ENCODE measurements at places on chromosomes 5 and 9.

- ATAC-seq, result no peak
Observed at GRCh38 chr9:109769250-109769649, 10.7 kb upstream of the PALM2AKAP2 start.

GRCh38 chr9:88767504-88767790, 223.8 kb upstream of the S1PR3 start:
- no peak for ATAC-seq

- ATAC-seq, result no peak
Observed at GRCh38 chr5:86129009-86129408, 488.7 kb upstream of the COX7C start.

DNA sequence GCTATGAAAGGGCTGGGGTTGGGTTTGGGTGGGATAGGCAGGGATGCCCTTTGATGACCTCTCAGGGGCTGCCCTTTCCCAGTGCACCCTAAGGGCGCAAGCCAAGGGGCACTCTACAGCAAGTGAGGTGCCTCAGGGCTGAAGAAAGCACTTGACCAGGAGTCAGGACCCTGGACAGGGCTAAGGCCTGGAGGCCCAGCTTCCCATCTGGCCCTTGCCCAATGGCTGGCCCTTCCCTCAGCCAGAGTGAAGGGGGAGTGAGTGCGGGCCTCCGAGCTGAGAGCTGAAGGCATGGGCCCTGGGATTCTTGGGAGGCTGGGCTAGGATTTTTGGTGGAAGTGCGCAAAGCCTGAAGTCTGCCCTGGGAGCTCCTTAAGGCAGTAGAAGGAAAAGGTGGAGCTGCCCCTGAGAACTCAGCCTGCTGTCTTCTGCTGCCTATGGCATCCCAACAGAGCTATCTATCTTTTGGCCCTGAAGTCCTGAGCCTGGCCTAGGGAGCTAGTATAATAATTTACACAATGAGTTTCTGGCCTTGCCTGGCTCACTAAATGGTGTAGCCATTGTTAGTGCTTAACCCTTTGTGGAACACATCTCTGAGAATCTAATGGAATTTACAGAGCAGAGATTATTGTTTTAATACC, 16.4 kb downstream of the JADE2 start:
- ATAC-seq, result no peak

DNA sequence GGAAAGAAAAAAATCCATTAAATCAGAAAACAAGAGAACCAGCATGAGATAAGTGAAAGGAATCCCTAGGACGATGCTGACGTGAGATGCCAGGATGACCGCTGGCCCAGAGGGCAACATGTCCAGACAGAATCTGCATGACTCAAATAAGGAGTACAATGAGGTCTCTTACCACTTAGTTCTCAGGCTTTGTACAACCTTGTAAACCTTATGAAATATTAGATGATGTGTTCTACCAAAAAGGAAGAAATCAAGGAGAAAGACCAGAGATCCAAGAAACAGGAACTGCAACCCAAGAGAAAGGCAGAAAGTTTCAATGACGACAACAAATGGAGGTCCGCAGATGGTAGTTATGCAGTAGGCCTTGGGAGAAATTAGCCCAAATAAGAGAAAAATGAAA, 2.8 kb upstream of the GPR150 start:
- peak; percentile 53 for ATAC-seq

DNA sequence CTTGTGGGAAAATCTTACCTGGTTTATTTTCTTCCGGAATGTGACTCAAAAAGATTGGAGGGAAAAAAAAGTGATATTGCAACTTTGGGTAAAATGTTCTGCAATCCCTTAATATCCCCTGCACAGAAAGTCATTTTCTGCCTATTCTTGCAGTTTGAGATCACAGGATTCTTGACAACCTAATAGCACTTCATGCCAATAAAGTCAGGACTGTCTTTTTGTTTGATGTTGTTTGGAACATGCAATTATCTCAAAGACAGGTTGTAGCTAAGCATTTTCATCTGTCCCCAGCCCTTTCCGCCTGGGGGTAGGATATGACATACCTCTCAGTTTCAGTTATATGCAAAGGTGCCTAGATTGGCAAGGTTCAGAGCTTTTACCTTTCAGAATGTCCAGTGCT, 63.9 kb downstream of the ALDH1A1 start:
- ATAC-seq, result no peak

DNA sequence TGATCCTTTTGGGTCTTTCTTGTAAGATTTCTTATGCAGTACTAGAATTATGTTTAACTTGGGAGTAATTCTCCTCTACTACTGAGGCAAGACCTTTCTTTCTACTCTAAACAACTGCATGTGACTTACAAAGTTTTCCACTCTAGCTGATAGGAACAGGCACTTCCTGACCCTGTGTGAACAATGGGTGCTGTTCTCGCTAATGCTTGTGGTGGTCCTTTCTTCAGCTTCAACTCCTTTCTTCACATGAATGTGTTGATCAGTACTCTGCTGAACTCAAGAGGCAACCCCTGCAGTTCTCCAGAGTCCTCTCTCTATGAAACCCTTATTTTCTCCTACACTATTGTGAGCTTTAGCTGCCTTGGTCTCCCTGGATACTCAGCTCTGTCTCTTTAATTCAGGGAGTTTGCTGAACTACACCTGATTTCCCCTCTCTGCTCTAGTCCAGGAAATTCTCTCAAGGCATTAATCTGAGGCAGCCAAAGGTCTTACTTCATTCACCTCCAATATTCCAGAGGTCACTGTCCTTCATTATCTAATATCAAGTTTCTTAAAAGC, 484.6 kb upstream of the PIK3R1 start:
- no peak for ATAC-seq

DNA sequence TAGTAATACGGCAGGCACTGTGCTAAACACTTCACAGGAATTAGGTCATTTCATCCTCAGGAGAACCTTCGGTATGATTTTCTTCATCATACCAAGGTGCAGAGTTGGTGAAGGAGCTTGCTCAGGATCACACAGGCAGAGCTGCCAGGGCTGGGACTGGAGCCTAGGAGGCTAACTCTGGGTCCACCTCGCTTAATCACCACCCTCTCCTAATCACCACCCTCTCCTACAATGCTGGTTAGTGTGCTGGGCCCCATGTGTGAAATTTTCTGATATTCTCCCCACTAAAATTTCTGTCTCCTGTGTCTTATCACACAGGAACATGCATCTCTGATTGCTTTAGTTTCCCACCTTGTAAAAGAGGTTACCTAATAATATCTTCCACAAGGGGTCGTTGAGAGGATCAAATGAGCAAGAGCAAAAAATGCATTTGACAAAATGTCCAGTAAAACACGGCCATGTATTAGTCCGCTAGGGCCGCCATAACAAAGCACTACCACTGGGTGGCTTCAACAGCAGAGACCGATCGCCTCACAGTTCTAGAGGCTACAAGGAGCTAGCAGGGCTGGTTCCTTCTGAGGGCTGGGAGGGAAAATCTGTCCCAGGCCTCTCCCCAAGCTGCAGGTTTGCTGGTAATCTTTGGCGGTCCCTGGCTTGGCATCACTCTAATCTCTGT, 128.2 kb upstream of the NFIB start:
- ATAC-seq, result no peak

- ATAC-seq, result no peak
Observed at GRCh38 chr5:19616701-19617215, 371.2 kb downstream of the CDH18 start.

DNA sequence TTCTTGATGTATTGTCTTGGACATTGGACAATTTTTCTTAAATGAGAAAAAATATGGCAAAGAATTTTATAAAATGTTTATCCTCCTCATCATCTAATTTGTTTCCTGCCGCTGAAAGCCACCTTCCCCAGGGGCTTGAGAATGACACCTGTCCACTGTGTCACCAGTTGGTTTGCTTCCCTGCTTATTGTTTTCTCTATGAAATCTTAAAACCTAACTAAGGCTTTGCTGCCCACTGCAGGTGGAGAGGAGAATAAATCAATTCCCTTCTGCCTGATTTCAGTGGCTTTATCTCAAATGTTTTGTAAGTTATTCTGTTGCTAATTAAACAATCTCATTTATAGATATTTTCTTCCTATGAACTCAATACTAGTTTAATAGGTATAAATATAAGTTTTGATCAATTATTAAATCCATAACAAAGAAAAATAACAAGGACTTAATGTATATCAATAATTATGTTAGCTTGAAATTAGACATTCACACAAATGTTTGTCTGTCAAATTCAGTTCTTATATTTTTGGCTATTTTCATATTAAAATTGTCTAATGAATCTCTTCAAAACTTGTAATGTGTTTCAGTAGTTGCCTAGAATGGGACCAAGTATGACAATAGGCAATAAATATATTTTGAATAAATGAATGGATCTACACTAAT, 822.5 kb downstream of the PTPRD start:
- ATAC-seq, result no peak

DNA sequence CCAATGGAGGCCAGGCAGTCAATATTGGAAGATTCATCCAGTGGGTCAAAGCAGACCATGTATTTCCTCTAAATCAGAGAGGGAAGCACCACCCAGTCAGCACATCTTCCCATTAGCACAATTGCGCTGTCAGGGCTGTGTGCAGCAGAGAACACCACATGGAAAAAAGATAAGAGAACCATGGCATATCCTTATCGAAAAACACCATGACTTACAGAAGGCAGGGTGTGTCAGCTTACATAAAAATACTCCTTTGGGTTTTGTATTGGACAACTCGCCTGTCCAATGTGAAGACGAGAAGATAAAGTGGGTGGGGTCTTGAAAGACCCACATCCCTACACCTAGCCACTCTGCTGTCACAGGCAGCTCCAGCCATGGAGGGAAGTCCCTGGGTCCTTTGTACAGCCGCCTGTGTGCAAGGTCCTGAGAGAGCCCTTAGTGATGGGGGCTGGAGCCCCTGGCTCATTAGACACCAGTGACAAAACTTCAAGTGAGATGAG, 71.9 kb upstream of the SPATA31E1 start:
- ATAC-seq, result no peak

GRCh38 chr9:38112049-38112448, 43.0 kb upstream of the SHB start:
- peak; percentile 95 for ATAC-seq

DNA sequence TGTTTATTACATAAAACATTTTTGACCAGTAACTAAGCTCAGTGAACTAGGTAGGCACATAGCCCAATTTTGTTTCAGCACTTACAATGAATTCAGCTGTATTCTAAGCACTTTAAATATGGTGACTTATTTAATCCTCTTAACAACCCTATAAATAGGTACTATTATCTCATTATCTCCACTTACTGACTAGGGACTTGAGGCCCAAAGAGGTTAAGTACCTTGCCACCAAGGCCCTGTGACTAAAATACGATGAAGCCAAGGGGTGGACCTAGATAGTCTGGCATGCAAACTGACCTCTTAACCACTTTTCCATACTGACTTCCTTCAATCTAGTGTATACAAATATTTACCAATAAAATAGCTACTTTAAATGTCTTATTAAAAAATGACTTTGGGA, 266.4 kb downstream of the ZNF608 start:
- no peak for ATAC-seq

- peak; percentile 58 for ATAC-seq
Observed at GRCh38 chr5:115098041-115098702, 71.5 kb downstream of the TRIM36 start.

DNA sequence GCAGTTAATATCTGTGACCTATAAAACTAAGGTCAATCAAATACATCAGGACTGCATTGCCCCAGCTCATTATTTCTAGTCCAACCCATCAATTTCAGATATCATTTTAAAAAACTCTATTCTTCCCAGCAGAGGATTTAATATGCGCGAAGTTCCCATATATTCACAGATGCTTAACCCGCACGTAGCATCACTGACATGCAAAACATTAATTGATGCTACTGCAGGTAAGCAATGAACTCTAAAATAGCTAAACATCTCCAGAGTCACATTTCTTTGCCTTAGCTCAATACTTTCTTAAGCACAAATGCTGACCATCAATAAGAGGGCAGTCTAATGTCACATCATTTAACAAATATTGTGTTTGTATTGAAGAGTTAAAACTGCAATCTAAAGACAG, 586.6 kb upstream of the CDH18 start:
- no peak for ATAC-seq

DNA sequence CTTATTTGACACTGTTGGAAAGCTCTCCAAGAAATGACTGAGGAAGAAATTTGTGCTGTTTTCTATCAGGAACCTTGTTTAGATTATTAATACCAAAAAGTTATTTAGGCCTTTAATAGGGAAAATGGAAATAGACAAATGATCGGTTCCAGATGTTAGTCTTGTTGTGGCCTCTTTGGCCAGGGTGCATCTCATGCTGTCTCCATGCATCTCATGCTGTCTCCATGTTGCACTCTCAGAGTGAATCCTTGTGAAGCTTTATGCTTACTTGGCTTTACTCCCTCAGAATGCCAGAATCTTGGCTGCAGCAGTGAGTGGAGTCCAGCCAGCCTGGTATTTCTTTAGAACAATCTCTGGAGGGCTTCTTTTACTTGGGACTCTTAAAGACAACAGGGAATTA, 185.5 kb downstream of the ARHGAP26 start:
- no peak for ATAC-seq

DNA sequence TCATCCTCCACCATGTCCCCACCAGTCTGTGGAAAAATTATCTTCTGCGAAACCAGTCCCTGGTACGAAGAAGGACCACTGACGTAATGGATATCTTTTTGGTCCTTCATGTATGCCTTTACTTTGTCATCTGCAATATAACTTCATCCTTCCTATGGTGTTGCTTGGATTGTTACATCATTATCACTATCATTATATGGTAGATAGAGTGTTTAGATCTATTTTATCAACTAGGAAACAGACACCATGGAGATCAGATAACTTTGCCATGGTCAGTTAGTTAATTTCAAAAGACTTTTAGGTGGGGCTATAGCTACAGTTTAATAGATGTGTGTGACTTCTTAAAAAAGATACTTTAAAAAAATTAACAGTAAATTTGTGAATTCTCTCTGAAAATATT, 23.8 kb upstream of the CAMLG start:
- no peak for ATAC-seq

DNA sequence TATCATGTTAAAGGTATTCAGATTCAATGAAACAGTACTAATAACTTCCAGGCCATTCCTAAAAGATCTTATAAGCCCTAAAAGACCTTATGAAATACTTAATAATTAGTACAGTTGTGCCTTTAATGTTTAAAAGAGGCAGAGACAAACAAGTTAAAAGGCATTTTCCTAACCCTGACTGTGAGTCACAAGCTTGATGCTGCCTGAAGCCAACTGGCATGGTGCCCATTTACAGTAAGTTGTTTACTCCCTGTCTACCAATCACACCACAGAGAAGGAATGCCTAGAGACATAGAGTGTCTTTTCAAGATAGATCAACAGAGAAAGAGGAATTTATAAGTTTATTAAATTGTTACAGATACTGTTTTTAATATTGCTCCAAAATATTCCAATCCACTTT, 47.8 kb downstream of the NR3C1 start:
- ATAC-seq, result peak; percentile 87

DNA sequence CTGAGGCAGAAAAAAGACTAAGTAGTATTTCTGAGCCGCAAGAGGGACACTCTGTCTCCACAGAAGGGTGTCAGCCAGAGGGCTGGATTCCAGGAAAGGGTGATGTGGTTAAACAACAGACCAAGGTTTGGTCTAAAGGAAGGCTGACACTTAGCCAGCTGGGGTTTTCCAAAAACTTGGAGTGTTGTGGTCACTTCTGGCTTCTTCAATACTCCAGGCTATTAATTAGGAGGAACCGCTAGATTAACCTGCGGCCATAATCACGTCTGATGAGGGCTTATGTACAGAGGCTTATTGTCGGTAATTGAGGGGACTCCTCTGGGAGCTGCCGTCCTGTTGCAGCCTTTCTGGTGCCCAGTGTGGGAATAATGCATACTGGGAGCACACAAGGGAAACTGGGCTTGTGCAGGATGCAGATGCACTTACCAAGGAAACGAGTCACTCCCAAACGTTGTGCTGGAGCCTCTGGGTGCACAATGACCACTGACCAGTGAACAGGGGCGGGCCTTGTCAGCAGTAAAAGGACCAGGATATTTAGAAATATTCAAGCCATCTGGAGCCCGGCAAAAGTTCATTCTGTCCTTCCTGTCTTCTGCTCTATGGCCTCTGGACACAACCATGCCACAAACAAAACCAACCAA, 70.2 kb upstream of the TUT7 start:
- no peak for ATAC-seq

Measured in esophagus mucosa (tissue), 1 donor.